ENCODE measurements at places on chromosomes 6 and 20. TPM values are rescaled to one million over a fixed set of nuclear protein-coding genes. Genes with fewer than 3 reads are reported as not detected.

Gene SPAG4
- 19.1 TPM for total RNA-seq

Gene NOX3
- not detected for total RNA-seq

Gene ACTL10
- 2.2 TPM for total RNA-seq

Gene TREM2
- not detected for total RNA-seq

Gene GHRH
- total RNA-seq, result not detected

Gene NSFL1C
- total RNA-seq, result 39.6 TPM

Gene OPRL1
- total RNA-seq, result 5.4 TPM

Gene C6orf58
- not detected for total RNA-seq

Gene TENT5A
- total RNA-seq, result 1.5 TPM

Gene RNGTT
- total RNA-seq, result 19.7 TPM

Gene RIPPLY2
- total RNA-seq, result not detected

Gene SNAP25
- total RNA-seq, result not detected

Gene SIGLEC1
- not detected for total RNA-seq

Gene AKAP12
- total RNA-seq, result 699 TPM

Gene LHFPL5
- total RNA-seq, result not detected

Gene BIRC7
- total RNA-seq, result not detected

Gene GMPR
- 26.0 TPM for total RNA-seq

Gene YIPF3
- total RNA-seq, result 135 TPM

Gene IRF4
- not detected for total RNA-seq

Gene TXNDC5
- total RNA-seq, result 2,879 TPM

Gene LCA5
- 4.9 TPM for total RNA-seq

Gene FUT9
- total RNA-seq, result not detected

Gene COL9A3
- 1.9 TPM for total RNA-seq

Gene XKR7
- total RNA-seq, result not detected

Gene CDSN
- total RNA-seq, result not detected

Gene DSP
- total RNA-seq, result 95.4 TPM

Gene TINAG
- total RNA-seq, result not detected

Data from dermis blood vessel endothelial cell (primary cell).